AG09309 (cell line): ENCODE measurements at places on chromosomes 6 and 20.
A peak's percentile ranks its signal among the peaks of the same experiment; 100 is the strongest.

DNA sequence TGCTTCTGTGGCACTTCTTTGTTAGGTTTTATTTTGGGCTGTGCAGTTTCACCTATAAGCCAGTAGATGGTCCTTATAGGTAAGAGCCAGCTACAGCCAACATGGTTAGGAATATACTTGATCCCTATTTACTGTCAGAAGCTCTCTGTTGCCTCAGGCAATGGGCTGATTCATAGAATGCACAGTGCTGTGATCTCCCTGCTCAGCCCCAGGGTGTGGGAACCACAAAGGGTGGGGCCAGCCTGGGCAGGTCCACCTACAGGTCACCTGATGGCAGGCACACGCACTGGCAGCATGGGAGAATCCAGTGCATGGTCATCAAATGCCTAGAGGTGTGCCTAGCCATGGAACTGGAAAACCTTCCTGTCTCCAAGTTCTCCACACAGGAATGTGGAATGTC, 191.9 kb downstream of the MOXD1 start:
- no peak for DNase-seq

DNA sequence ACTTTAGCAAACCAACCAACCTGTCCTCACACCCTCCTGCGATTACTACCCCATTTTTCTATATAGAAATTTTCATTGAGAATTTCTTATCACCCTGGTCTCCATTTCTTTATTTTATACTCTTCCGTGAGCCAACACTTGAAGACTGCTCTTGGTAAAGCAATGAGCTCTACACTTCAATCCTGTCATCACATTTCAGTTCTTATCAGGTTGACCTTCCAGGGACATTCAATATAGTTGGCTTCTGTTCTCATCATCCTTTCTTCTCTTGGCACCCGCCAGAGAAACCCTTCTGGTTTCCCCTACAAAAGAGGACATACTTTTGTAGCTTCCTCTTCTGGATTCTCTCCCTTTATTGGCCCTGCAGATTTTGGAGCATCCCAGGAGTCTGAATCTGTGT, 279.3 kb downstream of the PRKN start:
- no peak for DNase-seq

DNA sequence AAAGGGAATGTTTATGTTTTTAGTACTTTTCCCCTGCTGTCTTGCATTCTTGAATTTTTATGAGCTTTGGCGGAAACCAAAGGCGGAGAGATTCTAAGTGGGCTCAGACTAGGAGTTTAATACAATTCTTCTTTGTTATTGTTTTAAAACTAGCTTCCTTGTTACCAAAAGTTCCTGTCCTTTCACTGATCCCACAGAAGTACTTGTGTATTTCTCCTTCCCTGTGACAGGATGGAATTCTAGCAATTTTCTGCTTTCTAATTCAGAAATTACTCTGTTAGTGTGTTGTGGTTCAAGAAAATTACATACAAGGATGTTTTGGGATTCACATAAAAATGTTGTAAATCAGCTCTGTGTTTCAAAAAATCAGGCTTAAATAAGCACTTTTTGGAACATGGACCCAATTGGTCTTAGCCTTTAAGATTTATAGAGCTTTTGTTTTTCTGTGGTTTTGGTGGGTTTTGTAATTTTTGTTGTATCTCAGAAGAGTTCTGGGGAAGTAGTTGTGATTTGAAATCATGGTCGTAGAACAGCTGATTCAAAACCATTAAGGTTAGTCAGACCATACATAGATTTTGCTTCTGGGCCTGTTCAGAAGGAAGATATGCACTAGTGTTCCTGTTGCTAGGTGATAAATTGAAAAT, 17.6 kb upstream of the CTAGE9 start:
- peak; percentile 55 for DNase-seq

- DNase-seq = no peak
These were observed 649.4 kb downstream of the HDGFL1 start for GRCh38 chr6:23218751-23219150.

GRCh38 chr20:38645980-38646858, 44.6 kb downstream of the ARHGAP40 start:
- DNase-seq = no peak

GRCh38 chr6:12601881-12602280, 114.7 kb upstream of the PHACTR1 start:
- DNase-seq = no peak

DNA sequence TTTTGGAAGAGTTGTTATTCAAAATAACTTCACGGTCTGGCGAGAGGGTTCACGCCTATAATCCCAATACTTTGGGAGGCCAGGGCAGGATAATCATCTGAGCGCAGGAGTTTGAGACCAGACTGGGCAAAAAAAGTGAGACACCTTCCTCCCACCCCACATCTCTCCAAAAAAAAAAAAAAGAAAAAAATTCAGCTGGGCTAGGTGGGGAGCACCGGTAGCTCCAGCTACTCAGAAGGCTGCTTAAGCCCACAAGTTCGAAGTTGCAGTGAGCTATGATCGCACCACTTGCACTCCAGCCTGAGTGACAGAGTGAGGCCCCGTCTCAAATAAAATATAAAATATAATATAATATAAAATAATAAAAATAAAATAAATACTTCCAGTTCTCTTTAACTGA, 10.4 kb downstream of the OR2B2 start:
- no peak for DNase-seq

DNA sequence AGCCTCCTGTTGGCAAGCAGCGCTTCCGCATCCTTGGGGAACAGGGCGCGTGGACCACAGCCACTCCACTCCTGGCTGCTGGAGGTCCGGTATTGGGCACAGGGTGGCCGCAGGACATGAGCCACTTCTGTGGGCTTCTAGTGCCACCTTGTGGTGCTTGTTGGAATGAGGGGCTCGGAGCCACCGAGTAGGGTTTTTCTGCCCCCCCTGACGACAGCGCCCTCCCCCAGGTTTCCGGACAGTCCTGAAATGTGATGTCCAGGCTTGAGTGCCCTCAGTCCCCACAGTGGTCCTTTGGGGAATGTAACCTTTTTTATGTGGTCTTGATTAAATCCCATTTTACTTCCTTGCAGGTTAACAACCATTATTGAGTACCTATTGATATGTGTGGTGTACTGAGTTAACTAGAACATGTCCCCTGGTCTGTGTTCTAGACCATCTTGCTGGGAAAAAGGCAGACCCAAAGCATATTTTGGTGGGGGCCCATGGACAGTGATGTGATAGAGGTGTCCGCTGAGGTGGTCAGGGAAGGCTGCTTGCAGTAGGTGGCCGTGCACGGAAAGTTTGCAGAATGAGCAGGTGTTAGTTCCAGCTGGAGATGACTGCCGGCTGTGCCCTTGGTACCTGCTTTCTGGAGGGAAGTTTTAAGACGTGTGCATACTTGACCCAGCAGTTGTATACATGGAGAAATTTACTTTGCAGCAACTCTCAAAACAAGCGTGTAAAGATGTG, 70.0 kb downstream of the PTPN1 start:
- no peak for DNase-seq

GRCh38 chr6:164859816-164860215, 449.6 kb downstream of the C6orf118 start:
- DNase-seq = no peak
